ENCODE measurements at places on chromosomes 7 and 10. TPM values are rescaled to one million over a fixed set of nuclear protein-coding genes. Genes with fewer than 3 reads are reported as not detected.

- DNase-seq = no peak
Measured at GRCh38 chr10:3625959-3626751, 158.9 kb downstream of the KLF6 start.

DNA sequence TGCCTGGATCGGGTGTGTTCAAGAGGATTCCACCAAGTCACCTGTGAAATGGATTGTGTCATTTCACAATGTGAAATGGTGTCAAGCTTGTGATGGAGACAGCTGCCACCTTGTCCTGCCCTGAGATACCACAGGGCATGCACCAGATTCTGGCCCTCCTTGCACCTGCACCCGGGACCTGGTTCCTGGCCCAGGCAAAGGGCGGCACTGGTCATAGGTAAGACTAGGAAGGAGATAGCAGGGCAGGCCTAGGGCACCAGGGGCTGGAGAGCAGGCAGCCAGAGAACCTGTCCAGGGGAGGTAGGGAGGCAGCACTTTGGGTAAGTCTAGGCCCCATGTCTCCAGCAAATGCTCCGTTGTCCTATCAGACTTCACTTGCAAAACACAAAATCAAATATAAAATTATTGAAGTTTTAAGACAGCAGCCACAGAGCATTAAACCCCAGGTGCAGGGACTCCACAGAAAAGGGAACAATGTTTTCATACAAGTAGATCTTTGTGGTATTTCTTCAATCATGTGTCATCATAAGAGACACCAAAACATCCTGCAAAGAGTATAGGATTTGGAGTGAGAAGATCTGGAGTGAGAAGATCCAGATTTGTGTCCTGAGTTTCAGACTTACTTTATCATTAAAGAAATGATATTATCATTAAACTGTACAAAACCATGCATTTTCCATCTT lies 22.7 kb upstream of the ZNF800 start:
- DNase-seq = no peak

DNA sequence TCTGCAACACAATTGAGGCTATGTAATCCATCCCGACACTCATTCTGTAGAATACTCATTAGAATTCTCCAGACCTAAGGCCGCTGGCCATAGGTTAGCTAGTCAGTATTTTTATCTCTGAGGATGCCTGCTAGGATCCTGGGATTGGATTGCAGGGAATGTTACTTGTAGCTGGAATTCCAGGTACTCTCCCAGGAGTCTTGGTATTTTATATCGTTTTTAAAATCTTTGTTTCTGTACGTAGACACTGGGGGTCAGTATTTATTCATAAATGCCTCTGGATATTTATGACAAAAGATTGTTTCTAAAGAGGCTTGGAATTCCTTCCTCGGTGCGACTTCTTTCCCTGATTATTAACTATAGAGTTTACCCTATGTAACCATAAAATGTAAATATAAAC lies 40.1 kb downstream of the BPGM start:
- DNase-seq = no peak

GRCh38 chr10:36473122-36473521 lies 652.3 kb upstream of the ANKRD30A start:
- no peak for DNase-seq

GRCh38 chr10:11875494-11876281 lies 52.5 kb downstream of the PROSER2 start:
- DNase-seq = no peak

GRCh38 chr7:40643664-40644063 lies 508.9 kb downstream of the SUGCT start:
- peak; percentile 32 for DNase-seq

DNA sequence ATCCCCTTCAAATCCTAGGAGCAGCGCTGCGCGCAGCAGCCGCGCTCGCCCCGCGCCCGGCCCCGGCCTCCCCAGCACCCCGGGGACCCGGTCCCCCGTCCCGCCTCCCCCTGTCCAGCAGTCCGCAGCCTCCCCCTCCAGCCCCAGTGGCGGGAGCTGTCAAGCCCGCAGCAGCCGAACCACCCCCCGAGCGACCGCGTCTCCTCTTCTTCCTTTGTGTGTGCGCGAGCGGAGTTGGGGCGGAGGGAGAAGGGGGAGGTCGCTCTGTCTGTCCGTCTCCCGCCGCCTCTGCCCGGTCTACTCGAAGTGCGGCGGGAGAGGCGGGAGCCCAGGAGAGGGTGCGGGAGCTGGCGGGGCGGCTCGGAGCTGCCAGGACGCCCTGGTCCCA lies 375 bp upstream of the CHN2 start:
- peak; percentile 63 for DNase-seq

- no peak for DNase-seq
Measured at GRCh38 chr7:23685731-23686130, 5.7 kb downstream of the FAM221A start.

DNA sequence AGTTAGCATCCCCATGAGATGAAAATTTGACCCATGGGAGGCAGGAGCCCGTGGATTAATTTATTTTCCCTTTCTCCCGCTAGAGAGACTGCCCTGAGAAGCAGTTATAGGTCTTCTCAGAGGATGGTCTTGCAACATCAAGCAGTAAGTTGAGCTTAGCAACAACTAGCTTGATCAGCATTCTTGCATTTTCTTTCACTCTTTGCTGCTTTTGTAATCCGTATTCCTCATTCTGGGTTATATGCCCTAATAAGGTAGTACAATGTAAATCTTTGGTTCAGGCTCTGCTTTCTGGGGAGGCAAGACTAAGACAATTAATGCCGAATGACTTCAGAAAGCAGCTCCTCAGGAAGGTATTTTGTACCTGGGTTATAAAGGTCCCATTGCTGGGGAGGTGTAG lies 146.8 kb downstream of the FZD1 start:
- DNase-seq = no peak

- no peak for DNase-seq
Measured at GRCh38 chr10:113620511-113620910, 43.3 kb downstream of the NRAP start.

DNA sequence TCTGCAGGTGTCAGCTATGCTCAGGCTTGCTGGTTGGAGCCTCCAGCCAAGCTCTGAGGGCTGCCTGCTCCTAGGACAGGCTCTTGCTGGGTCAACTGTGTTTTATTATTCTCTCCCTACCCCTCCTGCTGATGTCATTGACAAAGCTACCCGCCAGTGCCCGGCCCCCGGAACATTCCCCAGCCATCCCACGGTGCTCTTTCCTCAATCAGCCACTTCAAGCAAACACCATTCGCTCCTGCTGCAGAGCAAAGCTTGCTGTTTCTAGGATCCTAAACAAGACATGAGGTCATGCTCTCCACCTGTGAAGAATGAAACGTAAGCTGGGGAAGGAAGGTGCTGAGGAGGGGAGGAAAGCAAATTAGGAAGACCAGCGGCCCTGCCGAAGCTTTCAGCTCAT lies 2.1 kb upstream of the C10orf71 start:
- DNase-seq = no peak

- no peak for DNase-seq
Measured at GRCh38 chr7:99254390-99254789, 18.2 kb upstream of the MYH16 start.

- DNase-seq = no peak
Measured at GRCh38 chr7:108263425-108263824, 133.3 kb upstream of the LAMB4 start.

DNA sequence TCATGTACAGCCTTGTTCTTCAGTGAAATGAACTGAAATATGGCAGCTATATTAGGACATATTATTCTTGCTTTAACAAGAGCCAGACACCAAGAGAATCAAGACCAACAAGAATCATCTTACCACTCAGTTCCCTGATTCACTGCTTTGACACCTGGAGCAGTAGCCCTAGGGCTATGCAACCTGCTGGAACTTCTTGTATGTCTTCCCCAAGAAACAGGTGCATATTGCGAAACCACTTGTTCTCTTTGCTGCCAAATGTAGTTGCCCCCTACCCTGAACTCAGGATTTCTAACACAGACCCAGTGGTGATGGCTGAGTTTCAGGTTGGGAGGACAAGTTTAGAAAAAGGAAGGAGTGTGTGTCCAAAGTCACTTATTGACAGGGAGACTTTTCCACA lies 46.1 kb downstream of the WIPF3 start:
- no peak for DNase-seq

GRCh38 chr7:30896036-30896435 lies 15.6 kb upstream of the AQP1 start:
- no peak for DNase-seq

GRCh38 chr7:142434666-142435167 lies 176.9 kb upstream of the PRSS58 start:
- DNase-seq = no peak

- DNase-seq = no peak
Measured at GRCh38 chr7:131683536-131684125, 127.2 kb upstream of the PODXL start.

GRCh38 chr10:97707134-97707861 lies 6.2 kb upstream of the MARVELD1 start:
- no peak for DNase-seq

DNA sequence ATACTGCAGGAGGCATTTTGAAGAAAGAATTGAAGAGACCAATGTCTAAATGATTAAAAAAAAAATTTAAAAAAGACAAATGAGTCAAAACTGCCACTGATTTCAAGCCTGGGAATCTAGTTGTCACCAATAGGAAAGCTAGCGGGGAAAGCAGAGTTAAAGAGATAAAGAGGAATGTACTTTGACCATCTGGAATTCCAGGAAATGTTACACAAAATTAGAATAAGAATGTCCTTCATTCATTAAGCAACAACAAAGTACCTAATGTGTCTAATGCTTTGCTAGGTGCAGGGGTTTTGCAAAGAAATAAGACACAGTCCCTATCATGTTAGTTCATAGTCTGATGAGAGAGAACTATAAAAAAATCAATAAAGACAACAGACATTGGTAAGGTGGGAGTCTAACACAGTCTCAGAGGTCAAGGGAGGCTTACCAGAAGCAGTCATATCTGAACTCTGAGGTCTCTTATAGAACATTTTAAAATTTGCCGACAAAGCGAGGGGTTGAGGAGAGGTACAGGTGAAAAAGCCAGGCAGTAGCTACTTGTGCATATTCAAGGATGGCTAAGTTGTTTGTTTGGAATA lies 8.8 kb upstream of the TYSND1 start:
- DNase-seq = no peak

- DNase-seq = no peak
Measured at GRCh38 chr7:80225361-80225760, 90.7 kb downstream of the GNAI1 start.

DNA sequence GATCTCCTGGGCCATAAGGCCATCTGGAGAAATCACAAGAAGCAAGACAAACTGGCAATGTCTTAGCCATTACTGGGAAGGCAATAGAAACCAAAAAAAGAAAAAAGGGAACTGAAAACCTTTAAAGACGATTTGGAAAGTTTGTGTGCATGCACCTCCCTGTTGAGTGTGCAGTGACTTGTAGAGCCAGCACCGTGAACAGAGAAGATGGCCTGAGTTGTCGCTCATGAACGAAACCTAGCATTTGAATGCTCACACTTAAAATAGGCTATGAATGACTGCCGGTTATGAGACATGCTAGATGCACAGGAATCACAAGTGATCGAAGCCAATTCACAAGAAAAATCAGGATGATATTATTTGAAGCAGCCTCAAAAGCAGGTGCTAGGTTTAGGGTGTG lies 151.3 kb upstream of the ADO start:
- no peak for DNase-seq

DNA sequence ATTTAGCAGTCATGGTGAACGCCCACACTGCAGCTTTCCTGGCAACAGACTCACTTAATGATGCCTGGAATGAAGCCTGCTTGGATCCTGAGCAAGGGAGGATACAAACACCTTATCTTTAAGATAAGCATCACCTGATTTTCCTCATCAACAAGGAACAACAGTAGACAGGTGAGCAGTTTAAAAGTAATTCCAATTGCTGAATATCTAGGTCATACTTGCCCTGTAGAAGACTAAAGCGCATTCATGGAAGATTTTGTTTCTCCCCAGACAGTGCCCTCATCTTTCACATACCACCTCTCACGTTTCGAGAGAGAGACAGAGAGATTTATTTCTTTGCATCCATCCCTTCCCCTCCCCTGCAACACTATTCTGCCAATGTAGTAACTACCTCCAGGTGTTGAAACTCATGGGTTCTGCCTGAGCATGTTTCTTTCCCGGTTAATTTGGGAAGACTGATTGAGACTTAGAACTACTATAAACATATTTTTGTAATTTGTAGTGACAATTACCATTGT lies 660.7 kb downstream of the PARD3 start:
- DNase-seq = no peak

- DNase-seq = no peak
Measured at GRCh38 chr10:31686599-31686998, 242.0 kb downstream of the ARHGAP12 start.

DNA sequence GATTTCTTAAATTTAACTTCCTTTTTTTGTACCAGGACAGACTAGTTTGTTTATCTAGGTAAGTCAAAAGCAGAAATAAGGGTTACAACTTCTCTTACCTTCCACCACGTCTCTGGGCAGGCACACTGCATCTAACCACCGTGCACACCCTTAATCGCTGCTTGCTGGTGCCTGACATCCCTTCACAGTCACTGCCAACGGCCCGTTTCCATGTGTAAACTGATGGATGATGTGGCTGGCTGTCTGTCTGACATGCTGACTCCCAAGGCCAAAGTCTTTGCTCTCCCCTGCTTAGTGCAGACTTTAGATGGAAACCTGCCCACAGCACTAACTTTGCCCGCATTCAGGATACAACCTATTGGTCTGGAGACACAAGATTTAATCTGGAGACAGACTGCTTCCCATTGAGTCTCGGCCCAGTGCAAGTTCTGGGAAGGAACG lies 1.1 kb downstream of the TMEM273 start:
- no peak for DNase-seq

DNA sequence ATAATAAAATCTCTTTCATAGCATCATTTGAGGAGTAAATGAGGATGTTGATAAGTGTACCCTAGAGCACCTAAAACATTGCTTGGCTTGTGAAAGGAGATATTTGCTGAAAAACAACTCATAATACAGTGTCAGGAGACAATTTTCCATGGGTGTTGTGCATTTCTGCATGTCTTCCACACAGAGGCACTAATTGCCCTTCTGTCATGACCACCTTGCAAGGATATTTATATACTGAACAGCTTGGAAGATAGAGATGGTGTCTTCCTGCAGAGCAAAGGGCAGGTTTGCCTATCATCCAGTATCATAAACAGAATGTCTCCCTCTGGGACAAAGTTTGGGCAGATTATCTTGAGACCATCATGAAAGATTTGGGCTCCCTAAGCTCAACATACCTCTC lies 495.2 kb upstream of the LRRN3 start:
- DNase-seq = no peak

- DNase-seq = no peak
Measured at GRCh38 chr10:114498413-114499111, 94.3 kb upstream of the AFAP1L2 start.

- no peak for DNase-seq
Measured at GRCh38 chr7:770741-771166, 43.7 kb upstream of the PRKAR1B start.

HSPA12A gene
- 75.0 TPM for total RNA-seq

OR2A5 gene
- total RNA-seq = not detected

VSIR gene
- 0.29 TPM for total RNA-seq

NANOS1 gene
- total RNA-seq = 34.0 TPM

PHTF2 gene
- 15.1 TPM for total RNA-seq

ELN gene
- 3.7 TPM for total RNA-seq

KLHL7 gene
- total RNA-seq = 86.7 TPM

C10orf62 gene
- total RNA-seq = not detected

ADRA2A gene
- total RNA-seq = 0.32 TPM

MALRD1 gene
- 0.27 TPM for total RNA-seq

CALHM1 gene
- not detected for total RNA-seq

ATG9B gene
- 9.4 TPM for total RNA-seq

ACTR3C gene
- total RNA-seq = not detected

UTF1 gene
- 0.61 TPM for total RNA-seq
